BJ (cell line): ENCODE measurements at places on chromosomes 5 and 9. TPM values are rescaled to one million over a fixed set of nuclear protein-coding genes. Genes with fewer than 3 reads are reported as not detected.

DNA sequence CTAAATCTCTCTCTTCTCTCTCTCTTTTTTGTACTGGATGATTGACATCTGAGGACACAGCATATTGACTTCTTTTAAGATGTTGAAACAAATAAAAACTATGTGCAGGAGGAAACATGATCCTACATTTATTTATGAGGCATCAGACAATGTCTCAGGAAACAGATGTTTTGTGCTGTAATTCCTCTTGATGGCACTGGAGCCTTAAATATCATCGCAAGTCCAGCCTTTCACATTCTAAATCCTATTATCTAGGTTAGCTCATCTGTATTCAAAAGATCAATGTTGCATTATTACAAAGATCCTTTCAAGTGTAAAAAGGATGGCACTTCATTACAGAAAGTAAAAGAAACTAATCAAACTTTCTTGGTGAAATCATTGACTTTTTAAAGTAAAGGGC is 63.9 kb downstream of the MAT2B start:
- no peak for DNase-seq

- peak; percentile 31 for DNase-seq
These were observed 50.2 kb downstream of the FXN start for GRCh38 chr9:69085569-69086283.

GRCh38 chr9:88429595-88430430 is 41.6 kb downstream of the SPIN1 start:
- no peak for DNase-seq

- no peak for DNase-seq
These were observed 26.7 kb upstream of the CAMK4 start for GRCh38 chr5:111197523-111197922.

GRCh38 chr9:120758544-120758943 is 34.7 kb downstream of the FBXW2 start:
- DNase-seq: no peak

DNA sequence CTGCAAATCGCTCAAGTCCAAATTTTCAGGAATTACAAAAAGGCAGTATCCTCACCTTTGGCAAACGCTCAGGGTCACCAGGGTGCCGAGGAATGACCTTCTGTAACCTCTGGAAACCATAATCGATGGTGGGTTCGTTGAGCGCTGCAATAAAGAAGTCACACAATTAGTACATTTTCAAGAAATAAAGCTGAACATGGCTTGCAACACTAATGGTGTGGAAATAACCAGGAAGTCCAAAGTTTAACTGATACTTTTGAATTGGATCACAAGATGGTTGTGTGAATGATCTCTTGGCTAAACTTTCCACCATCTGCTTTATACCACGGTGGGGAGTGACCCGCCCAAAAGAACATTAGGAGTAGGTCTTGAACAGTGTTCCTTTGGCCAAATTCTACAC is 368.7 kb downstream of the EBF1 start:
- no peak for DNase-seq

DNA sequence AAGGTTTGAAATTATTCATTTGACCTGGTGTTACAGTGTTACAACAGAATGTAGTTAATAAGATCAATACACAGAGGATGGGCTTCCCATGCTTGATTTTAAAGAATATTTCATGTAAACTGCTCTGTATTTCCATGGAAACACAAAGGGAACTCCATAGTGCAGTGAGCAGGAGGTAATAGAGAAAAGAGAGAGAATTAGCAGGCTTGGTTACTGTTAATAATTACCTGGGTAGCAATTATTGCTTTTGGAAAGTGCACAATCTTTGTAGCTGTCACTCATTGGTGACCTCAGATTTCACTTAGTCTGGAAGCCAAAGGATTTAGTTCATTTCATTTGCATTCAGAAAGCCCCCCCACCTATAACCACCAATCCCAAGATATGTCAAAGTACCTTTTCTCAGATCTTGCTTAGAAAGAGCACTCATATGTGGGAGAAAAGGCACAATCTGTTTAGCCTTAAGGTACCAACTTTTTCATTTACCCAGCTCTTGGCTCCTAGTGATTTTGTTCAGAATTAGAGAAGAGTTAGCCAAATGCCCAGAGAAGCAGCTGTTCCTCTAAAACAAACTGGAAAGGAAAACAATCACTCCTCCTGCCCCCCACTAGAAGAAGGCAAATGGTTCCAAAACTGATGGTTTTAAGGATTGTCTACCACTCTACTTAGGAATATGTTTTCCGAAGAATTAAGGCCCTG is 234.5 kb upstream of the SLC24A2 start:
- no peak for DNase-seq

- DNase-seq: no peak
These were observed 309.8 kb upstream of the IRX4 start for GRCh38 chr5:2192496-2192895.

GRCh38 chr9:136117291-136117915 is 1.3 kb downstream of the TMEM250 start:
- DNase-seq: no peak

GRCh38 chr9:136059851-136060670 is 35.0 kb downstream of the NACC2 start:
- peak; percentile 63 for DNase-seq

DNA sequence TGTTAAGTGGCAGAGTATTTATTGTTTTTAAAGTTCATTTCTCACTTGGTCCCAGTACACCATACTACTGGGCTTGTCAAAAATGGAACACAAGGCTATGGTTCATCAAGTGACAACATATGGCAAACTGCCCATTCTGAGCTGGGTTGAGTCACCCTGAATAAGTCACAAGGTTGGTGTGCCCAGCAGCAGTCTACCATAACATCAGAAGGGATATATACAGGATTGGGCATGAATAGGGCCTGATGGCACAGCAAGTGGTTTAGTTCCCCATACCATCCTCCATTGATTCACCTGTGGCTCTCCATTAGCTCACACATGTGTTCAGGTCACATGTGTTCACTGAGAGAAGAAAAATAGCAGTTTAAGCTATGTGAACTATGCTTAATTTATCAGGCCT is 249.8 kb upstream of the PRDM9 start:
- no peak for DNase-seq

DNA sequence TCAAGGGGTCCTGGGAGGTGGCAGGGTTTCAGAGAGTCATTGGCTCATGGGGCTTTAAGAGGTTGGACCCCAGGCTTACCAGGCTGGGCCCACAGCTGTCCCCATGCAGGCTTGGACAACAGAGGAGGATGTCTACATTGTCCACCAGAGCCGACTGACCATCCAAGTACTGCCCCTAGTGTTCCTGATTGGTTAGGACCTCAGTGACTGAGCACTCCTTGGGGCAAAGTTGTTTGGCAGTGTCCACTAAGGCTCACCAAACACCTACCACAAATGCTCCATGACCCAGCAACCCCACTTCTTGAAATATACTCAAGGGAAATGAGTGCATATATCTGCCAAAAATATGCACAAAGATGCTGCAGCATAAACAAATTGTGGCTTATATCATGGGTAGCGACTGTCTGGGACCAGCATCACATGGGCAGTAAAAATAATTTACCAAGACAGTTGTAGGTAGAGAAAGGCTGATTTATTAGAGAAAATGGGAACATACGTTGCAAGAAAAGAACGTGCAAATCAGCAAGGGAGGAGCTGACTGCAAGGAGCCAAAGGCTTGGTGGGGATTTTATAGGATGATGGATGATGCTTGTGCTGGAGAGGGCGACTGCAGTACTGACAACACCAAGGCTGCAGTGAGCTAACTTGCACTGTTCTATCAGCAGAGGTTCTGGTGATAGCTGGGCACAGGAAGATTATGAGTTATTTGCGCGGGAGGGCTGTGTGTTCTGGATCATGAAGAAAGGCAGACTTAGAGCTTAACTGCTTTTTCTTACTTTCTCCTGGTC is 265.2 kb downstream of the GADD45G start:
- DNase-seq: no peak

DNA sequence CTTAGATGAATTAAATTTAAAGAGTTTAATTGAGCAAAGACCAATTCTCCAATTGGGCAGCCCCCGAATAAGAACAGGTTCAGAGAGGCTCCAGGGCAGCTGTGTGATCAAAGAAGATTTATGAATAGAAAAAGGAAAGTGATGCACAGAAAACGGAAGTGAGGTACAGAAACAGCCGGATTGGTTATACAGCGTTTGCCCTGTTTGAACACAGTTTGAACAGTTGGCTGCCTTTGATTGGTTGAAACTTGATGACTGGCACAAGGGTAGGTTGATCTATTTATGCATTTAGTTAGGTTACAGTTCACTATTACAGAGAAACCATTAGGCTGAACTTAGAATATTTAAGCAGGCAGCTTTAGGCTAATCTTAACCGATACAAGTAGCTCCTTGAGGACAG is 29.5 kb downstream of the NIM1K start:
- DNase-seq: no peak

DNA sequence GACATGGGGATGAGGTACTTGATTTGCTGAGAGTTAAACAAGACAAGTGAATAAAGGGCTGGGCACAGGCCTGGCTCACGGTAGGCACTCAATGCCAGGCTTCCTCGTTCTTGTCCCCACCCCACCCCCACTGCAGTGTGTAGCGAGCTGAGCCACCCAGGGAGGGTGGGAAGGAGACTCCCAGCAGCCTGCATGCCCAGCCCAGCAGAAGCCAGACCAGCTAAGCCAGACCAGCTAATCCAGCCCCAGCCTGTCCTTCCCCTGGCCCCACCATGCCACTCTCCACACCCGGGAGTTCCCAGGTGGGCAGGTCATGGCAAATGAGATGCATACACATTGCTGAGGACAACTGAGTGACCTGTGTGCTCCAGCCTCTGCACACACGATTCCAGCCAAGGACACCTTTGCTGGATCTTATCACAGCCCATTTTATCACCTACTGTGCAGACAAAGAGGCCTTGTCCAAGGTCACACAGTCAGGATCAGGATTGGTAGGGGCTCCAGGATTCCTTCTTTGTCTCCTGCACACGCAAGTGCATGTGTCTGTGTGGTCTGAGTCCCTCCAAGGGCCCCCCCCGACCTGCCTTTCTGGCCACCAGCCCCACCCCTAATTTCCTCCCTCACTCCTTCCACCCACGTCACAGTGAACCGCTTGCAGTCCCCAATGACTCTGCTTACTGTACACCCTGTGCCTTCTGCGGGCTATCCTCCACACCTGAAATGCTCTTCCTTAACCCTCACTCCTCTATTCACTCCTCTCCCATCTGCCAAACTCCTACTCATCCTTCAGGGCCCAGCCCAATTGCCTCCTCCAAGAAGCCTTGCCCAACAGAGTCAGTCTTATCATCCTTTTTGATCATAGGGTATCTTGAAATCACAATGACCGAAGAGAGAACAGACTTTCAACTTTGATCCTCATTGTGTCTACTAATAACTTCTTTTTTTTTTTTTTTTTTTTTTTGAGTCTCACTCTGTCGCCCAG is 26.6 kb downstream of the DUSP1 start:
- no peak for DNase-seq

DNA sequence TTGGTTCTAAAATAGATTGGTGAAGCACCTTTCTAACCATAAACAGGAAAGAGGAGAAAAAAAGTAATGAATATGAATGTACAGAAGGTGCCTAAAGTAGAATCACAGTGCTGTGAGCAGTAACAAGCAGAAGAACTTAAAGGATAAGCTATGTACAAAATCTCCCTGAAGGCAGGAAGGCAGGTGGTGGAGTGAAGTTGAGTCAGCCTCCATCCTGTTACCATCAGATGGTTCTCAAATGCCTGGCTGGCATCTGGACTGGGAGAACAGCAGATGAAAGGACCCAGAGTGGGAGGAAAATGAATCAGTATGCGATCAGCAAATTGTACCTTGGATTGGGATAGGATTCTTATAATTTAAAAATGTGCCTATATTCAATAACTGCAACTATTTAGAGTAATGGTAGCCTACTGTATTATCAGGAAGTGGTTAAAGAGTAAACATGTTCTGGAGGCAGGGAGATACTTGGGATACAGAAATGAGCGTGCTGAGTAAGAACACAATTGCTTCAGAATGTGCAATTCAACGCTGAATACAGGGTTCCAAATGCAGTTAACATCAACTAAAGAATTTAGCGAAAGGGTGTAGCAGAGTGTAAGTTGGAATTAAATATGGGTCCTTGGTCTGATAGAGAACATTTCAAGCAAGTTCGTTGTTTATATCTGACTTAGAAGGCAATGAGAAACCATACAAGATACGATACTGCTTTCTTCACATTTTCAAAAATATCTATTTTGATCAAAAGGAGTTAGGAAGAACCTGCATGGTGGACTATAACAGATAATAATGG is 21.1 kb upstream of the FER start:
- DNase-seq: no peak

GRCh38 chr9:137067860-137068538 is 2.4 kb downstream of the SAPCD2 start:
- DNase-seq: no peak

GRCh38 chr9:112629671-112630485 is 88.0 kb downstream of the INIP start:
- DNase-seq: no peak

DNA sequence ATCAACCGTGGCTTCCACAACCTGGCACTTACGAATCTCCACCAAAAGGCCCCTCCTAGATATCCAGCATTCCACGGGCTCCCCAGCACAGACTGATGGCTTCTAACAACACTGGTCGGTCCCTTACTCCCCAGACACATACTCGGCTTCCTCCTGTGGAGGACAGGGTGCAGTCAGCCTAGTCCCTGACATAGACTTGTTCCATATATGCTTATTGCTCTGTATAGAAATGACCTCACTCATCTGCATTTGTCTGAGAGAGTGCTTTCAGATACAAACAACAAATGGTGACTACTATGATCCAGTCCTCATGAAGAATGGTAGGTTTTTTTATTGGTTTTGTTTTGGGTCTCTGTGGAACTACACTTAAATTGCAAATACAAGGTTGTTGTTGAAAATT is 72.4 kb downstream of the TMEM215 start:
- DNase-seq: no peak

DNA sequence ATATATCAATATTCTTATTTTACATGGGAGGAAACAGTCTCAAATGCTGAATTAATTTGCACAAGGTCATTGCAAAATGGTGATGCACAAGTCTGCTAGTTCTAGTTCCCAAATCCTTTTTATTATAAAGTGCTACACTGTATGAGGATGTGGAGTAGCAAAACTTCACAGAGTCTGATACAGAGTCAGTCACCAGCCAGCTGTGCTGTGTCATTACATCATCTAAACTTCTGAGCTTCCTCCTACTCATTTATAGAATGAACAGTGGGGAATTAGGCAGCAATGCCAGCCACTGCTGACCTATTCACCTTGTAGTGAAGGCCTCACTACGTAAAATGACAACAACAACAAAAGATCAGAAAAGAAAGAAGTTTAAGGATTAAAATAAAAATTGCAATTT is 357.8 kb downstream of the TMEM167A start:
- DNase-seq: no peak

The PRR7 gene
- 1.6 TPM in 2 replicates for polyA plus RNA-seq

The INSL4 gene
- not detected in 2 replicates for polyA plus RNA-seq

The BTNL3 gene
- not detected in 2 replicates for polyA plus RNA-seq

The PTPRD gene
- 0.39 and 0.48 TPM in 2 replicates for polyA plus RNA-seq

The BTNL8 gene
- polyA plus RNA-seq: not detected in 2 replicates

The ECM2 gene
- polyA plus RNA-seq: 1.9 and 2.9 TPM in 2 replicates

The CKMT2 gene
- polyA plus RNA-seq: 0.10 and 0.17 TPM in 2 replicates
